ENCODE measurements at places on chromosomes 7 and 10.

DNA sequence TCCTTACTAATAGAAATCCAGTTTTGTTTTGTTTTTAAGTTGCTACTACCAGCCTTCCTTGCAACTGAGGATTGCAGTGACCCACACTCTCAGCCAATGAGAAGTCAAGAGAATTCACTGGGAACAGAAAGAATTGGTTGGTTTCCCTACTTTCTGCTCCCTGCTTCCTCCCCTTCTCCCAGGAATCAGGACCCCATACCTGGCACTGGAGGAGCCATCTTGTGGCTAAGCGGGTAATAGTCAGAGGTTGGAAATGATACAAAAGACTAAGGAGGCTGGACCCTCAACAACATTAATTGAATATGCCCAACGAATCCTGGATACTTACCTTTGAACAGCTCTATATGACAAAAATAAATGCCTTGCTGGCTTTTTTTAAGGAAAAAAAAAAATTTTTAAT, 6.3 kb downstream of the TMEM176A start:
- DNase-seq, result no peak

- DNase-seq, result no peak
Observed at GRCh38 chr10:32050177-32050576, 6.0 kb downstream of the KIF5B start.

GRCh38 chr7:29606830-29607229, 43.2 kb downstream of the PRR15 start:
- DNase-seq, result no peak

DNA sequence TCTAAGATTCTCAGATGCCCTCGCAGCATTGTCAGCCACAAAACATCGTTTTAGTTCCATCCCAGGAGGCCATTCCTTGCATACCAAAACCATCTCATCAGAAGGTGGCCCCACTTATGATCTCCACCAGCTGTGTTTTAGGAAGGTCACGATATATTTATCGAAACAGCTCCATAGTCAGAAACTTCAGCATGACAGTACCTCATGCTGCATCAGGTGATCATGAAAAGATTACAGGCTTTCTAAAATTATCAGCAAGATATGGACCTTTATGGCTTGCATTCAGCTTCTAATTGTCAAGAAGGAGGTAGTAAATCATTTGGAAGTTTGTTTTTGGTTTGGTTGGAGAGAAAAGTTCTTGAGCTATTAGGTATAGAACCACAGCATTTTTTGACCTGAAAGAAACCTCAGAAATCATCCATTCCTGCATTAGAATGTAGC, 20.0 kb downstream of the JAZF1 start:
- DNase-seq, result no peak

DNA sequence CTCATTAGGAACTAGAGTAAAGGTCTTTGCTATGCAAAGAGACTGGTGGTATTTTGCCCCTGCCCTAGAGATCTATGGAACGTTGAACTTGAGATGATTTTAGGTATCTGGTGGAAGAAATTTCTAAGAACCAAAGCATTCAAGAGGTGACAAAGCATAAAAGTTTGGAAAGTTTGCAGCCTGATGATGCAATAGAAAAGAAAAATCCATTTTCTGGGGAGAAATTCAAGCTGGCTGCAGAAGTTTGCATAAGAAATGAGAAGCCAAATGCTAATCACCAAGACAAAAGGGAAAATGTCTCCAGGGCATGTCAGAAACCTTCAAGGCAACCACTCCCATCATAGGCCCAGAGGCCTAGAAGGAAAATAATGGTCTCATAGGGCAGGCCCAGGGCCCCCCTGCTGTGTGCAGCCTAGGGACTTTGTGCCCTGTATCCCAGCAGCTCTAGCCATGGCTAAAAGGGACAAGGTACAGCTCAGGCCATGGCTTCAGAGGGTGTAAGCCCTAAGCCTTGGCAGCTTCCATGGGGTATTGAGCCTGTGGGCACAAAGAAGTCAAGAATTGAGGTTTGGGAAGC, 16.5 kb downstream of the TFPI2 start:
- no peak for DNase-seq

DNA sequence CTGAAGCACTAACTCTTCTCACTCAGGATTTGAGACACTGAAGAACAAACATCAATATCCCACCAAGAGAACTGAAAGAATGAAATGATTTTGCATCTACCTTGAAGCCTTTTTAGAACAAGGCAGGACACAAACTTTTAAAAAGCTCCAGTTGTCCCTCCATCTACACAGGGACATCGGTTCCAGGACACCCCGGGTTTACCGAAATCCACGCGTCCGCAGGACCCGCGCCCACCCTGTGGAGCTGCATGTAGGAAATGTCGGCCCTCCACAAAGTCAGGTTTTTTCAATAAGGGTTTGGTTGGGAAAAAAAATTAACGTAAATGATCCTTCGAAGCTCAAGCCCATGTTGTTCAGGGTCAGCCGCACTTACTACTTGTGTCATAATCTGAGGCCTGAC, 94.0 kb downstream of the DIP2C start:
- DNase-seq, result no peak

DNA sequence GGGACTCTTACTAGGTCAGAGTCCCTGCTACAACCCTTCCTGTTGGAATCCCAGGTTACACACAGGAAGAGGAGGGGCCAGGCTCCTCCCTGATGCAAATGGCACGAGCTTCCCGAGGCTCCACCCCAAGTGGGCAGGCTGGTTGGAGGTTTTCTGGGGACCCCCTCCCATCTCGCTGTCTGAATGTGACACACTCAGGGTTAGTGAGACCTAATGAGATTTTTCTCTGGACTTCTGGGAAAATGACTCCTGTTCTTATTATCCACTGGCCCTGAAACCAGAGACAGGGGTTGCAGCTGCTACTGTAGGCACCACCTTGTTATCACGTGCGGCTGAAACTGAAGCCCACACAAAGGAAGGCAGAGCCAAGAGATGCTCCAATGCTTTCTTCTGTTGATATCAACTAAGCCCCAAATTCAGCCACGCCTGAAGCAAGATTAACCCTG, 103.3 kb downstream of the FAM107B start:
- no peak for DNase-seq

All from prostate gland (tissue), 2 donors.